ENCODE measurements at places on chromosomes 3 and 15. TPM values are rescaled to one million over a fixed set of nuclear protein-coding genes. Genes with fewer than 3 reads are reported as not detected.

DNA sequence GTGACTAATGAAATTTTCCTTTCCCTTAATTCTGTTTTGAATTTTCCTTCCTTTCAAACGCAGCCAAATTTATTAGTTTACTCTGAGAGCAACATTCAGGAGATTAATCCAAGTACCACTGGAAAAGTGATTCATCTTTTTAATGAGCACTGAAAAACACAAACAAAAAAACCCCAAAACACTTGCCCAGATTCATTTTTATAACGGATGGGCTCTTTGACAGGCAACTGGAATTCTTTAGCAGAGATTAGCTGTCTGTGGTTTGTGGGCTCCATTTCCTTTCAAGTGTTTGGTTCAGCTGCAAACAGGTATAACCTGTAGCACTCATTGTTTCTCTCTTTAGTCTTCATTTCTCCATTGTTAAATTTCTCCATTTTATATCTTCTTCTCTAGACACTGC lies 3.1 kb upstream of the POLR2M start:
- no peak for DNase-seq
- no peak overlapping the region for H3K27ac ChIP-seq
- peaks cover 41% of the 10 kb centered on the region for H3K27me3 ChIP-seq
- H3K36me3 ChIP-seq, result no peaks in the 10 kb centered on the region

PRICKLE2 gene
- 10.7 TPM for total RNA-seq

SNX22 gene
- 6.4 TPM for total RNA-seq

- no peaks in the 10 kb centered on the region for H3K4me1 ChIP-seq
- DNase-seq, result no peak
- H3K4me3 ChIP-seq, result no peak overlapping the region
- no peaks in the 10 kb centered on the region for H3K36me3 ChIP-seq
- no peak overlapping the region for H3K27ac ChIP-seq
These were observed 127.3 kb upstream of the ROPN1 start for GRCh38 chr3:124119056-124119716.

- H3K27ac ChIP-seq, result no peak overlapping the region
- DNase-seq, result peak; percentile 15
- peaks cover 16% of the 10 kb centered on the region for H3K4me1 ChIP-seq
- H3K27me3 ChIP-seq, result no peaks in the 10 kb centered on the region
These were observed 104.4 kb upstream of the UBE3A start for GRCh38 chr15:25543196-25543595.

OR5K2 gene
- not detected for total RNA-seq

- peaks cover 13% of the 10 kb centered on the region for H3K4me1 ChIP-seq
- H3K4me3 ChIP-seq, result peak within 1 kb of the TSS; percentile 91
- no peak within 1 kb of the TSS for H3K27ac ChIP-seq
- no peaks in the 10 kb centered on the region for H3K36me3 ChIP-seq
- DNase-seq, result peak; percentile 99
- H3K27me3 ChIP-seq, result no peaks in the 10 kb centered on the region
These were observed at the start of the genes HYAL3 and NAA80 for GRCh38 chr3:50298836-50299637. HYAL3 (minus strand) TSS chr3:50299405; CDS start chr3:50295602, 3,803 bp downstream. NAA80 (minus strand) TSS chr3:50299405; CDS start chr3:50297463, 1,942 bp downstream.

DNA sequence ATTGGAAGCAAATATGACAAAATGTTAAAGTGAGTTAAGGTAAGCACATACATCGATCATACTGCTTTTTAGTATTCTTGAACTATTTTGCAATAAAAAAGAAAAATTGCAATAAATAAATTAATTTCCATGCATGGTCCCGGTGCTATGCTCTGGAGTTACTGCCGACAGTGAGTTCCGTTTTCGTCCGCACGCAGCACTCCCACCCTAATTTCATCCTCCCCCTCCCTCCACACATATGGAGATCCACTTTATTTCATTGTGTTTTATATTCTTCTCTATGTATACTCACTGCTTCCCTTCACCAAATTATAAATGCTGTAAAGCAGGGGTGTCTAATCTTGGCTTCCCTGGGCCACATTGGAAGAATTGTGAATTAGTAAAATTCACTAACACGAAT lies 247.3 kb downstream of the THSD4 start:
- H3K27ac ChIP-seq, result no peak overlapping the region
- no peak overlapping the region for H3K4me3 ChIP-seq
- no peaks in the 10 kb centered on the region for H3K36me3 ChIP-seq
- no peak for DNase-seq

DNA sequence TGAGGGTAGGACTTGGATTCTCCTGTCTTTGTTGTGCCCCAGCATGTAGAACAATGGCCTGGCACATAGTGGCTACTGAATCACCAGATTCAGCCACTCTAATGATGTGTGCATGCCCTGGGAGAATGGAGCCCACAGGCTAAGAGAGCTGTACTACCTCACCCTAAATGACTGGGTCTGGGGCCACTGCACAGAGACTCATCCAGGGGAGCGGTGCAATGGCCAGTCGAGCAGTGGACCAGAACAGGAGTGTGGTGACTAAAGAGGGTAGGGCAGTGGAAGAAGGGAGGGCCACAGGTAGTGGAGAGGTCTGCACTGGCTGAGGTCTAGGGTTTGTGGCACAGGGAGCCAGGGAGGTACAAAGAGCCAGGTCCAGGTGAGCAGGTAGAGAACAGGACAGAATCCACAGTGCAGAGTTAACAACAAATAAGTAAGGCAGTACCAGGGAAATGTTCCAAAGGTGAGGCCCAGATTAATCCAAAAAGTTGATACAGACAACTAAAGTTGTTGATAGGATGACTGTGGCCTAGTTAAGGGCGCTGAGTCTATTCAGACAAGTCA lies 142.7 kb upstream of the ATP11B start:
- H3K4me1 ChIP-seq, result no peaks in the 10 kb centered on the region
- no peaks in the 10 kb centered on the region for H3K36me3 ChIP-seq
- no peak overlapping the region for H3K4me3 ChIP-seq
- DNase-seq, result no peak
- no peak overlapping the region for H3K27ac ChIP-seq

DNA sequence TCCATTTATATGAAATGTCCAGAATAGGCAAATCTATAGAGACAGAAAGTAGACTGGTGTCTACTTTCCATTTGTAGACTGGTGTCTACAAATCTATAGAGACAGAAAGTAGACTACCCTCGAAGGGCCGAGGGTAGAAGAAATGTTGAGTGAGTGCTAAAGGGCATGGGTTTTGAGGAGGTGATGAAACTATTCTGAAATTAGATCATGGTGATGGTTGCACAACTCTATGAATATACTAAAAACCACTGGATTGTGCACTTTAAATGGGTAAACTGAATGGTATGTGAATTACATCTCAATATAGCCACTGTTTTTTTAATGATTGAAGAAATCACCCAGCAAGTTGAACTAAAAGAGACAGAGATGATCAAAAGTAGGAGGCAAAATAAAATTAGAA lies 27.9 kb downstream of the TP53BP1 start:
- no peaks in the 10 kb centered on the region for H3K4me1 ChIP-seq
- H3K27me3 ChIP-seq, result no peaks in the 10 kb centered on the region
- DNase-seq, result no peak
- peaks cover 6% of the 10 kb centered on the region for H3K36me3 ChIP-seq

PRTG gene
- 508 TPM for total RNA-seq

DNA sequence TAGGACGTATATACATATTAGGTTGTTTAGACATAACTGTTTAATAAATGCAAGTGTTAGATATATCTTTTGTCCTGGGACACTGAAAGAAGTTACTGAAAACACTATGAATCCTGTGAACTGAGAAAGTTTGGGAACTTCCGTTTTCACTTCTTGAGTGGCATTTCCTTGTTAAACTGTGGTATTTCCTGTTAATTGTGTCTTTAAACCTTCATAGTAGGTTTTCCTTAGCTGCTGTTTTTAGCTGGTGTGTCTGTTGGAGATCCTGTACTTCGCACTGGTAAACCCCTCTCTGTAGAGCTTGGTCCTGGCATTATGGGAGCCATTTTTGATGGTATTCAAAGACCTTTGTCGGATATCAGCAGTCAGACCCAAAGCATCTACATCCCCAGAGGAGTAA lies 37.1 kb downstream of the ATP6V1A start:
- H3K4me1 ChIP-seq, result no peaks in the 10 kb centered on the region
- DNase-seq, result no peak
- no peak overlapping the region for H3K27ac ChIP-seq
- no peaks in the 10 kb centered on the region for H3K36me3 ChIP-seq
- no peak overlapping the region for H3K4me3 ChIP-seq

DNA sequence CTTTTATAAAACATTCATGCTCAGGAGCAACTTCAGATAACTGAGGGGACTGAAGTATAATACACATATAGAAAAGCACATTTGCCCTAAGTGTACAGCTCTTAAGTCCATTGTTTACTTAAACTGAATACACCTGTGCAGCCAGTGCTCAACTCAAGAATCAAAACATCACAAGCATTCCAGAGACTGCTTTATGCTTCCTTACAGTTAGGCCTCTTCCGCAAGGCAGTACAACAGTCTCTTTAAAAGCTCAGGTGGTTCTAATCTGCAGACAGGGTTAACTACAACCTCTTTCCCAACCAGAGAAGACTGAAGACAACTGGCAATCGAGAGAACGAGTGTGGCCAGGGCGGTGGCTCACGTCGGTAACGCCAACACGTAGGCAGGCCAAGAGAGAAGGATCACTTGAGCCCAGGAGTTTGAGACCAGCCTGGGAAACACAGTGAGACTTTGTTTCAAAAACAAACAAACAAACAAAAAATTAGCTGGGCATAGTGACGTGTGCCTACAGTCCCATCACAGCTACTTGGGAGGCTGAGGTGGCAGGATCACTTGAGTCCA lies 16.9 kb downstream of the MCCC1 start:
- peaks cover 22% of the 10 kb centered on the region for H3K36me3 ChIP-seq
- DNase-seq, result no peak
- no peaks in the 10 kb centered on the region for H3K4me1 ChIP-seq
- no peaks in the 10 kb centered on the region for H3K27me3 ChIP-seq
- no peak overlapping the region for H3K4me3 ChIP-seq
- no peak overlapping the region for H3K27ac ChIP-seq

STRIT1 gene
- not detected for total RNA-seq

DNA sequence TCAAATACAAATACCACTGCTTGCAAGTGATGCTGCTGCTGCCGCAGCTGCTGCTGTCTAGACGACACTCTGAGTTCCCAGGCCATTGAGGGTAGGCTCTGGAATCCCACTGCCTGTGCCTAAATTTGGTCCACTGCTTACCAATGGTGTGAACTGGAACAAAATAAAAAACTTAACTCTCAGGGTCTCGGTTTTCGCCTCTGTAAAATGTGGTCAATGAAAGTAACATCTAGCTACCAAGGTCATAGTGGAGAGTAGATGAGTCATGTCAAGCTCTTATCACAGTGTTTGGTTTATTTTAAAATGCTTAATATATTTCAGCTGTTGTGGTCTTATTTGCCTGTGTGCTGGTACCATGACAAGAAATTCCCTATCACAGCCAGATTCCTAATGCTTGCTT lies 299.3 kb downstream of the CLSTN2 start:
- H3K27me3 ChIP-seq, result no peaks in the 10 kb centered on the region
- no peak overlapping the region for H3K4me3 ChIP-seq
- no peaks in the 10 kb centered on the region for H3K36me3 ChIP-seq
- no peak overlapping the region for H3K27ac ChIP-seq

FOXL2 gene
- total RNA-seq, result not detected

- H3K27ac ChIP-seq, result peak overlapping the region; percentile 92
- H3K4me1 ChIP-seq, result peaks cover 19% of the 10 kb centered on the region
- no peaks in the 10 kb centered on the region for H3K36me3 ChIP-seq
- no peaks in the 10 kb centered on the region for H3K27me3 ChIP-seq
- peak overlapping the region; percentile 100 for H3K4me3 ChIP-seq
- DNase-seq, result peak; percentile 62
These were observed 706 bp downstream of the DVL3 start for GRCh38 chr3:184155644-184156521.

DNA sequence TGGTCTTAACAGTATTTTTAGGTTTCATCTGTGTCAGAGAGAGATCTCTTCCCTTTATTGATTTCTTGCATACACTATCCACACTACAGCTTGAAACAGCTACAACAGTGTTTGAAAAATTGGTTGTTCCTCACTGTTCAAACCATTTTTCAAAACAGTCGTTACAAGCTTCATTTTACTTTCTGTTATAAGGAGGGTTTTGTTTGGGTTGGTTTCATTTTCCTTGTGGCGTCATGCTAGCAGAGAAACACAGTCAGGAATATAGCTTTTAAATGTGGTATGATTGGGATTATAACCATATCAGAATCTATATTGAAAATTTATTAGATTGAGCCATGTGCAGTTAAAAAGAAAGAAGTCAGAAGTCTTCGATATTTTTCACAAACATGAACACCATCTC lies 400.6 kb downstream of the ZBTB20 start:
- H3K36me3 ChIP-seq, result no peaks in the 10 kb centered on the region
- H3K27me3 ChIP-seq, result no peaks in the 10 kb centered on the region
- DNase-seq, result no peak

DNA sequence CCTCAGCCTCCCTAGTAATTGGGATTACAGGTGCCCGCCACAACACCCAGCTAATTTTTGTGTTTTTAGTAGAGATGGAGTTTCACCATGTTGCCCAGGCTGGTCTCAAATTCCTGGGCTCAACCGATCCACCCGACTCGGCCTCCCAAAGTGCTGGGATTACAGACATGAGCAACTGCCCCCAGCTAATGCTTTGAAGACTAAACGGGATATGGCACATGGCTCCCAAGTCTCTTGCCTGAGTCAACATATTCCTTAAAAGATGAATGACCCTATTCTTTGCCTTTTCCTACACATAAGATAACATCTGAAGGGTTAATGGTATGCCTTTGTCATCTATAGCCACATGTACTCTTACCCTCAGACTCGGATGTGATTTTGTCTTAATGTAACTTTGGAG lies 38.4 kb upstream of the NEDD4 start:
- no peak for DNase-seq
- no peaks in the 10 kb centered on the region for H3K27me3 ChIP-seq
- H3K27ac ChIP-seq, result no peak overlapping the region
- H3K36me3 ChIP-seq, result no peaks in the 10 kb centered on the region
- H3K4me3 ChIP-seq, result no peak overlapping the region

DNA sequence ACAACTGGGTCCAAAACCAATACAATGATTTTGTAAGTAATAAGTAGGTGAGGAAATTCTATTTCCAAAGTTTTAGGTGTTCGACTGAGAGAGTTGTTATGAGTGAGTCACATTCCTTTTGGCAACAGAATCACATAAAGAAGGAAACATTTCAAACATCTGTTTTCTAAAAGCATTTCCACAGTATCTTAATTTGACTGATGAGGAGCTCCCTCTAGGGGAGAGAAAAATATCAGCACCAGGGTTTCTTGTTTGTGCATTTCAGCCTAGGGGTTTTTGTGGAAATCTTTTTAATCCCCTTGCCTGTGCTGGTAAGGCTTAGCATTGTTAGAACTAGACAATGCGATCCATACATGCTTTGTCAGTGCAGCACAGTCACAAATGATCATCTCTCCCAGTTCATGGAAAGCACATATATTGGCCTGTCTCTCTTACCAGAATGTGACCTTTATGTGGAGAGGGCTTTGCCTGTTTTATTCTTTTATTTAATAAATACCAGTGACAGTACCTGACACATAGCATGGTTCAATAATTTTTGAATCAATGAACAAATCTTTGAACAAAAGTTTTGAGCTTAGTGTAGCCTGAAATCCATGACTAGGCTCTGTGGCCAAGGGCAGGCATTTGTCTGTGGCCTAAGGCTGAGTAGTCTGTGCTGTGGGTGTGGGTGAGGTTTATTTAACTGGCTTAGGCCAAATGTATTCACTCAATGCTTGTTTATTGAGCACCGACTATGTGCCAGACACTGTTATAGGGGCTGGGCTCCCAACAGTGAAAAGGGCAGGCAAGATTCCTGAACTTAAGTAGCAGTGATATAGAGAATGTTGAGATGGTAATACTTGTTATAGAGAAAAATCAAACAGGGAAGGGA lies 21.1 kb upstream of the IQCF6 start:
- no peaks in the 10 kb centered on the region for H3K36me3 ChIP-seq
- no peak overlapping the region for H3K27ac ChIP-seq
- H3K27me3 ChIP-seq, result peaks cover 27% of the 10 kb centered on the region
- DNase-seq, result peak; percentile 84

GRCh38 chr3:43748179-43748578 lies 57.4 kb downstream of the ABHD5 start:
- no peaks in the 10 kb centered on the region for H3K27me3 ChIP-seq
- H3K4me3 ChIP-seq, result no peak overlapping the region
- H3K27ac ChIP-seq, result no peak overlapping the region
- no peaks in the 10 kb centered on the region for H3K36me3 ChIP-seq
- no peaks in the 10 kb centered on the region for H3K4me1 ChIP-seq

PGBD4 gene
- total RNA-seq, result 0.93 TPM

Data from neural progenitor cell (in vitro differentiated cells).